ENCODE measurements at places on chromosomes 13 and 19. TPM values are rescaled to one million over a fixed set of nuclear protein-coding genes. Genes with fewer than 3 reads are reported as not detected.

GRCh38 chr19:4390017-4390566, 10.3 kb downstream of the SH3GL1 start:
- peak overlapping the region; percentile 88 for H3K27ac ChIP-seq
- H3K36me3 ChIP-seq = no peaks in the 10 kb centered on the region
- H3K4me3 ChIP-seq = peak overlapping the region; percentile 62
- H3K4me1 ChIP-seq = peaks cover 53% of the 10 kb centered on the region

GRCh38 chr13:41365631-41366030, 54.6 kb downstream of the NAA16 start:
- no peaks in the 10 kb centered on the region for H3K27me3 ChIP-seq
- H3K36me3 ChIP-seq = peaks cover 65% of the 10 kb centered on the region
- H3K27ac ChIP-seq = peak overlapping the region; percentile 51
- H3K4me3 ChIP-seq = no peak overlapping the region
- H3K4me1 ChIP-seq = peaks cover 48% of the 10 kb centered on the region

- no peaks in the 10 kb centered on the region for H3K4me1 ChIP-seq
- H3K27me3 ChIP-seq = peaks cover 15% of the 10 kb centered on the region
- H3K4me3 ChIP-seq = no peak overlapping the region
- H3K27ac ChIP-seq = no peak overlapping the region
- H3K36me3 ChIP-seq = no peaks in the 10 kb centered on the region
- DNase-seq = no peak
Observed at GRCh38 chr19:54325631-54326030, 12.7 kb upstream of the LILRA5 start.

DNA sequence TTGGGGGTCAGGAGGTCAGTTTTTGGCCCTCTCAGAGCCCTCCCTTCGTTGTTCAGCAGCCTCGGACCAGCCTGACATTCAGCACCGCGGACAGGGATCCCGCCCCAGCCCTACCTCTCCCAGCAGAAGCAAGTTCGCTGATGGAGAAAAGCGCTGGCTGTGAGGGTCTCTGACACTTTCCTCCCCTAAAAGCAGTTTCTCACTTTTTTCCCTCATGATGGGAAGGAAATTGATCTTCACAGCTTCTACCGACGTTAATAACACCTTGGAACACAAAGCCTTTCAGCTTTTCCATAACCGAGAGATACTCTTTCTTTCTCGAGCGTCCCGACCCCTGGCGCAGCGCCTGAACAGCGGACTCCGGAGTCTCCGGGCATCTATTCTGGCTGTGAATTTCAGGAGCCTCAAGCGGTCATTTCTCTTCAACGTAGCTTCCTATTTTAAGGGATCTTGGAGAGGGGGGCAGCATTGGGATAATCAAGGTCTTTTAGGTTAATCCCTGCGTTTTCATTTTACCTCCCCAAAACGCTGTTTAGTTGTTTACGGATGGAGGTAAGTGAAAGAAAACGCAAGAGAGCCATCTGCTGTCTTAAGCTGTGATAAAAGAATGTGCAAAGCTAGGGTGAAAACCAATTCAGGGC, 467.2 kb downstream of the ITGBL1 start:
- no peaks in the 10 kb centered on the region for H3K36me3 ChIP-seq
- no peak for DNase-seq
- no peak overlapping the region for H3K27ac ChIP-seq

- no peak for DNase-seq
- H3K4me3 ChIP-seq = no peak overlapping the region
- H3K36me3 ChIP-seq = no peaks in the 10 kb centered on the region
- H3K27me3 ChIP-seq = no peaks in the 10 kb centered on the region
- H3K4me1 ChIP-seq = peaks cover 7% of the 10 kb centered on the region
- H3K27ac ChIP-seq = no peak overlapping the region
Observed at GRCh38 chr19:4891066-4891465, 11.6 kb downstream of the ARRDC5 start.

- no peak overlapping the region for H3K4me3 ChIP-seq
- no peaks in the 10 kb centered on the region for H3K27me3 ChIP-seq
- H3K4me1 ChIP-seq = no peaks in the 10 kb centered on the region
Observed at GRCh38 chr13:20080377-20081164, 80.3 kb downstream of the GJA3 start.

DNA sequence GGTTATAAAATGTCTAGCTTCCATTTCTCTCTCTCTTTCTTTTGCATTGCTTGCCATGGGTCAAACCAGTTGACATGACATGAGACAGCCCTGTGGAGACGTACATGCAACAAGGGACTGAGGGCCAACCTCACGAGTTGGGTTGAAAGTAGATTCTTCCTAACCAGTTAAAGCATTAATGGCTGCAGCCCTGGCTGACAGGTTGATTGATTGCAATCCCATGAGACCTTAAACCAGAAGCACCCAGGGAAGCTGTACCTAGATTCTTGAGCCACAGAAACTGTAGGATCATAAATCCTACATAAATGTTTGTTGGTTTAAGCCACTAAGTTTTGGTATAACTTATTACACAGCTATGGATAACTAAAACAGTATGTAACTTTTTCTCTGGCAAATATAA, 373.8 kb downstream of the DACH1 start:
- H3K27ac ChIP-seq = no peak overlapping the region
- H3K27me3 ChIP-seq = no peaks in the 10 kb centered on the region
- H3K4me1 ChIP-seq = no peaks in the 10 kb centered on the region

DNA sequence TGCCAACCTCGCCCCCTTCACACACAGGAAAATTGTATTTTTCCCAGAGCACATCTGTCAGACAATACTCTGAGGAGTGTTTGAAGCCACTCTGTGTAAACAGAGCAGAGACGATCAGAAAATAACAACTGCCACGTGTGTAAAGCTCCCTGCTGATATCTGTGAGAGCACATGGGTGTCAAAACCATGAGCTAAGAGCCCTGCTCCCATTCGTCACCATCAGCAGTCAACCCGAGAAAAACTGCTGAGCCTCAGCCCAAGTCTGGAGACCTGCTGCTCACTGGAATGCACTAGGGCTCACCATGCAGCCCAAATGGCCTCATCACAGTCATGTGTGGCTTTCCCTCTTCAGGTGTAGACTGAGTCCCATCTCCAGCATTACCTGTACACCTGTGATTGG, 304.1 kb downstream of the FGF14 start:
- H3K27ac ChIP-seq = no peak overlapping the region
- H3K4me1 ChIP-seq = no peaks in the 10 kb centered on the region
- no peaks in the 10 kb centered on the region for H3K36me3 ChIP-seq
- no peak overlapping the region for H3K4me3 ChIP-seq
- no peaks in the 10 kb centered on the region for H3K27me3 ChIP-seq
- DNase-seq = no peak

Gene OR7A5
- not detected for total RNA-seq

GRCh38 chr13:100506600-100507422, 81.8 kb downstream of the GGACT start:
- no peak for DNase-seq
- peaks cover 17% of the 10 kb centered on the region for H3K4me1 ChIP-seq
- no peak overlapping the region for H3K27ac ChIP-seq
- no peaks in the 10 kb centered on the region for H3K27me3 ChIP-seq
- peaks cover 6% of the 10 kb centered on the region for H3K36me3 ChIP-seq
- H3K4me3 ChIP-seq = no peak overlapping the region

Gene DCLK1
- total RNA-seq = not detected

DNA sequence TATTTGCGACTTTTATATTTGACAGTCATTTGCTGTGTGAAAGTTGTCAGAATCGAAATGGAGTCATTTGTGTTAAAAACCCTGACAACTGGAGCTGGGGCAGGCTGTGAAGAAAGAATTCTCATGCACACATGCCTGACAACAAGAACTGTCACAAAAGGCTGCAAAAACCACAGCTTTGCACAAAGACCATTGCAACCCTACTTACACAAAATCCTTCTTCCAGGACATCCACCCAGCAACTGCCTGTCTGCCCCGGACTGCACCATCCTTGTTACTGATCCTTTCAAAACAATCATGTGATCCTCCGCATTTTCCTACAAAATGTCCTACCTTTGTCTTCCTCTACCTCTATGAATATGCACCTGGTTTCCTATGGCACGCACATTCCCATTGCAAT, 66.8 kb upstream of the IRS2 start:
- peaks cover 17% of the 10 kb centered on the region for H3K27me3 ChIP-seq
- no peaks in the 10 kb centered on the region for H3K36me3 ChIP-seq
- no peak overlapping the region for H3K4me3 ChIP-seq

Data from HFFc6 (cell line).